ENCODE measurements at places on chromosomes 1 and 21.

DNA sequence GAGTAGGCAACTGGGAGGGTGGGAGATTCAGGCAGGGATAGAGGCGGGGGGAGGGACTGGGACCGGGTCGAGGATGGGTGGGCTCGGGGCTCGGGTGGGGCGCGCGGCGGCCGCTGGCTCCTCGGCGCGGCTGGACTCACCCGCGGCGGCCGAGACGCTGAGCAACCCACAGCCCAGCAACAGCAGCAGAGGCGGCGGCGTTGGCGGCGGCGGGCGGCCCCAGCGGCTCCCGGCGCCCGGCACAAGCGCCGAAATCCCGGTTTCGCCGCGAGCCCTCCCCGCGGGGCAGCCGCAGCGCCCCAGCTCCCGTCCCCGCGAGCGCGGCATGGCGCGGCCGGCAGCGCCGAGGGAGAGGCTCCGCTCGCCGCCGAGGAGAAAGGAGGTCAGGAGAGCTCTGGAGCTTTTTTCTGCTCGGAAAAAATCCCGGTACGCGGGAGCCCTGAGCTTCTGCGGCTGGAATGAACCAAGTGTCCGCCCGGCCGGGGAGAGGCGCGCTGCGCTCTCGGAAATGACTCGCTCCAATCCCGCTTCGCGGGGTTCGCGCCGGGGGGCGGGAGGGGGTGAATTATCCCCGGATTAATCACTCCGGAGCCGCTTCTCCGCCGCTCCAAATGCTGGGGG lies at the start of gene CSMD2:
CSMD2 (minus strand) TSS at position 460 of the 621 bp plus-strand sequence; CDS start at position 327, 133 bp downstream.
- H3K27ac ChIP-seq = peak within 1 kb of the TSS; percentile 67
- DNase-seq = no peak
- no peak within 1 kb of the TSS for H3K4me3 ChIP-seq
- peaks cover 3% of the 10 kb centered on the region for H3K36me3 ChIP-seq
- H3K27me3 ChIP-seq = peaks cover 76% of the 10 kb centered on the region

GRCh38 chr1:7639435-7640131 lies 131.5 kb upstream of the VAMP3 start:
- DNase-seq = no peak
- no peak overlapping the region for H3K27ac ChIP-seq
- H3K4me1 ChIP-seq = no peaks in the 10 kb centered on the region
- H3K27me3 ChIP-seq = no peaks in the 10 kb centered on the region

DNA sequence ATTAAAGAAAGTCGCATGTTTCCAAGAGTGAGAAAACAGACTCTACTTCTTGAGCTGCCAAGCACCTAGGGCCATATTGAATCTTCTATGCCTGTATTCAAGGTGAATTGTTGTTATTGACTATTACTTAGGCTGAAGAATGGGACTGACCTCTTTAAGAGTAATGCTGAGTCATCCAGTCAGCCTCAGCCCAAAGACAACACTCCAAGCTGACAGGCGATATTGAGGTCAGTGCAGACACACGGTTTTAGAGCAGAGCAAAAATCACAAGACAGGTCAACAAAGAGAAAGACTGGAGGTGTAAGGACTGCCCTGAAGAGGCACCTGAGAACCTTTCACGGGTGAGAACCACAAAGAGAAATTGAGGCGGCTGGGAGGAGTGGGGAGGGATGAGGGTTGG lies 146.9 kb downstream of the MIS18A start:
- H3K27me3 ChIP-seq = peaks cover 3% of the 10 kb centered on the region
- H3K27ac ChIP-seq = no peak overlapping the region
- DNase-seq = no peak
- H3K4me3 ChIP-seq = no peak overlapping the region
- no peaks in the 10 kb centered on the region for H3K36me3 ChIP-seq

GRCh38 chr1:26645734-26646133 lies 50.1 kb upstream of the ARID1A start:
- DNase-seq = no peak
- no peaks in the 10 kb centered on the region for H3K4me1 ChIP-seq
- H3K4me3 ChIP-seq = no peak overlapping the region
- H3K36me3 ChIP-seq = no peaks in the 10 kb centered on the region
- H3K27ac ChIP-seq = no peak overlapping the region
- peaks cover 5% of the 10 kb centered on the region for H3K27me3 ChIP-seq

DNA sequence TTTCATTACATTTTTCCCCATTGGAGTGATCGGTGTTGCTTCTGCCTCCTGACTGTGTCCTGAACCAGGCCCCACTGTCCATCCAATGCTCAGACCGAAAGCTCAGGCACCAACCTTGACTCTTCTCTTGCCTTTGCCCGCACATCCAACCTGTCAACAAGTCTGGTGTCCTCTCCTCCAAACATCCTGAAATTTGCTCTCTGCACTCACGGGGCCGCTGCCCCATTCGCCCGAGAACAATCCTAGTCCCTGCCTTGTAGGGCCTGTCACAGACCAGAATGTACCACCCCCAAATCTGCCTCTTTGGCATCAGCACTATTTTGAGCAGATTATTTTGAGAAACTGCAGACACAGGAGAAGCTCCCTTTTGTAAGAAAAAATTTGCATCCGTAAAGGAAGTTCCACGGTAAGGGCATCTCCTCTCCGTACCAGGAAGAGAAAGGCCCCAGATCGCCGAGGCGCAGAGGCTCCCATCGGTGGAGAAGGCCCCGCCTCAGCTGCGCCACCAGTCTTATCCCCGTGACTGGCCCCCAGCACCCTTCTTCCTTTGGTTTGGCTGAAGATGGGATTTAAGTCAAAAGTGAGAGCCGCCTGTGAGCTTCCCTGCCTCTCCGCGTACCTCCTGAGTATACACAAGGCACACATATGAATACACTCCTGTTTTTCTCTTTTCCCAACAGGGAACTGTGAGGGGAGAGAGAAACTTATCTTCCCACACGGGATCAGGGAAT lies 7.1 kb downstream of the MORN1 start:
- no peak overlapping the region for H3K4me3 ChIP-seq
- H3K27ac ChIP-seq = no peak overlapping the region
- H3K36me3 ChIP-seq = no peaks in the 10 kb centered on the region
- peaks cover 2% of the 10 kb centered on the region for H3K4me1 ChIP-seq
- no peak for DNase-seq

- H3K4me3 ChIP-seq = no peak overlapping the region
- no peak overlapping the region for H3K27ac ChIP-seq
- peak; percentile 81 for DNase-seq
- H3K36me3 ChIP-seq = no peaks in the 10 kb centered on the region
Measured at GRCh38 chr1:212457740-212458338, 25.1 kb downstream of the NENF start.
